ENCODE measurements at places on chromosomes 7 and 10. TPM values are rescaled to one million over a fixed set of nuclear protein-coding genes. Genes with fewer than 3 reads are reported as not detected.

GRCh38 chr10:86388119-86388704 lies 21.6 kb upstream of the GRID1 start:
- DNase-seq: no peak

- no peak for DNase-seq
These were observed 77.8 kb upstream of the TNRC18 start for GRCh38 chr7:5501465-5501864.

DNA sequence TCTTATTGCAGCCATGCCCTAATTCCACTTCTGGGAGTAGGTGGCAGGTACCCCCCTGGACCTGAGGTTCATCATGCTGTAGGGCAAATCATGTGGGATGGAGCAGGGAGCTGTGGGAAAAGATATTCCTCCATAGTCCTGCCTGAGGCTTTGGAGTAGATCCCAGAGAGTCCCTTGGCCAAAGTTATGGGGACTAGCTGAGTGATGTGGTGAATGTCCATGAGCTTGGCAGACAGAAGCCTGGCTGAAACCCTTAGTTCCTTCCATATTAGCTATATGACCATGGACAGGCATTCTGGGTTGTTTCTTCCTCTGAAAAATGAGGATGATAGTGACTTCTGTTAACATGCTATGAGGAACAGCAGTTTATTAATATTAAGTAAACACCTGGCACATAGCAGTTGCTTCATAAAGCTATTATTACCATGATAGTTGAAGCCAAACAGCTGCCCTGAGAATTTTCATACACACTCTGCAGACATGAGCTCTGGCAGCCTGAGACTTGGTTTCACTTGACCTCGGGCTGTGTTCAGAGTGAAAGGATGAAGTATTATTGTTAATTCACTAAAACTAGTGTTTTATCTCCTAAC lies 15.0 kb upstream of the IMPDH1 start:
- DNase-seq: no peak

Gene ACBD7
- 6.7 TPM for total RNA-seq

Gene CSTF2T
- 14.2 TPM for total RNA-seq

GRCh38 chr10:10796061-10796773 lies 221.5 kb upstream of the CELF2 start:
- DNase-seq: no peak

DNA sequence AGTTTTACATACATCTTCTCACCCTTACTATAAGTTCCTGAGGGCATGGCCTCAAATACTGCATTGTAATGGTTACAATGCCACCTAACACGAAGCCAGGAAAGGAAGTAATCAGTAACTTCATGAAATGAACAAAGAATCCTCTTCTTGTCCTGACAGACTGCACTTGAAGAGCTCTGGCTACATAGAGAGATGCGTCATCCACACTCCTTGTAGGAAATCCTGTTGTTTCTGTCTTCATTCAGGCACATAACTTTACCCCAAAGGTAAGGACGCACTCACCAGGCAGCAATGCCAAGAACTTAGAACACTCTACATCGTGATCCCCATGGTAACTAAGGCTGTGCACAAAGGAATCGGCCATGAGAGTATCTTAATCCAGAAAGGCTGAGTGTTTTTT lies 80.3 kb upstream of the ARID5B start:
- DNase-seq: no peak

DNA sequence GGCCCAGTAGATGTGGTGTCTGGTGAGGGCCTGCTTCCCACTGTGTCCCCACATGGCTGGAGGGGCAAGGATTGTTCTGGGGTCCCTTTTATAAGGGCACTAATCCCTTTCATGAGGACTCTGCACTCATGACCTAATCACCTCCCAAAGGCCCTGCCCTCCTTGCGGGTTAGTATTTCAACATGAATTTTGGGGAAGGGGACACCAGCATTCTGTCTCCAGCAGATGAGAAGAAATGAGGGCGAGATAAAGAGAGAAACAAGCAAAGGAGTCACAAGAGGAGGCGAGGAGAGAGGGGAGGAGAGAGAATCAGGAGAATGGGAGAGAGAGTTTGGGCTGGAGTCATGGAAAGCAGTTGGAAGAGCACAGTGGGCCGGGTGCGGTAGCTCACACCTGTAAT lies 83.7 kb downstream of the C10orf105 start:
- no peak for DNase-seq

Gene FGFR2
- total RNA-seq: 0.60 TPM

Gene FKBP9
- total RNA-seq: 154 TPM

Gene FGFBP3
- 0.12 TPM for total RNA-seq

DNA sequence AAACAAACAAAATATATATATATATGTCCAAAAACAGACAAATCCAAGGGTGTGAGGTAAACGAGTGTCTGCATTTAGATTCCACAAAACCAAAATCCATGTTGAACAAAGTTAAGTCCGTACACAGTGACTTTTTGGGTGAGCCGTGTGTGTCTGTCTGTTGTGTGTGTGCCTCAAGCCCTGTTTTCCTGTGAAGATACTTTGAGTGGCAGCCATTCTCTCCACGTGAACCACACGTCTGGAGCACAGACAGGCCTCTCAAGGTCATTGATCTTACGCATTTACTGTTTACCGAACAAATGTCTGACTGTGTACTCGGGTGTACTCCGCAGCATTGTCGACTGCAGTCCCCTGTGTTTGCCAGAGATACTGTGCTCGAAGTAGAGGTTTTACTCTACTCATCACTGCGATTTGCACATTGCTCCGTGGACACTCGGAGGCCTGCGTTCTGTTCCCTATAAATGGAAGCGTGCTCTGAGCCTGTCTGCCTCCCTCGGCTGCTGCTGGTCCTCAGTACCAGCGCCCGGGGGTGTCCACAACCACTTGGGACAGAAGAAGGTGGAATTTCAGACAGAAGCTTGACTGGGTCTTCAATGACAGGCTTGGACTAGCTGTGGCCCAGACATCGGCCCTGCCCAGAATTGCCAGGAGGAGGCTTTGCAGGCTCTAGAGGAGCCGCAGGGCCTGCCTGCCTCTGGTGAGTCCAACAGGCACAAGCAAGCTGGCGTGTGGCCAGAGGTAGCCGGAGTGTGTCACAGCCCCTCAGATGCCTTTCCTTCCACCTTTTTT lies 22.1 kb downstream of the CYP17A1 start:
- DNase-seq: peak; percentile 45

Gene BTBD16
- not detected for total RNA-seq

- no peak for DNase-seq
These were observed 167.1 kb downstream of the DIP2C start for GRCh38 chr10:522350-522749.

Gene PPP2R2D
- total RNA-seq: 24.8 TPM

DNA sequence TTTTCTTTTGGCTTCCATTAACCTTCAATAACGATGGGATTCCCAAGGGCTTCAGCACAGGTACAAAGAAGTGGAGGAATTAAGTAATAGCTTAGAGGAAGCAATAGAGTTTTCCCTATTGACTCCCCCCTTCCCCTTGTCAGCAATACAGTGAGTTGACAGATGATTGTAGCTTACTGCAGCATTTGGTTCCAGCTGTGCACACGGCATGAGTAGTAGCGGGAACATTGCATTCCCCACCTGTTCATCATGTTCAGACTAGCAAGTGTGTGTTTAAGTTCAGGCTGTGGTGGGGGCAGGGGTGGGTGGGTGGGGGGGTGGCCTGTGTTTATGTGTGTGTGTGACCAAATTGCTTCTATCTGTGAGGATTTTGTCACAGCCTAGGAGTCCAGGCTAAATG lies 4.6 kb upstream of the ADRA2A start:
- DNase-seq: no peak

DNA sequence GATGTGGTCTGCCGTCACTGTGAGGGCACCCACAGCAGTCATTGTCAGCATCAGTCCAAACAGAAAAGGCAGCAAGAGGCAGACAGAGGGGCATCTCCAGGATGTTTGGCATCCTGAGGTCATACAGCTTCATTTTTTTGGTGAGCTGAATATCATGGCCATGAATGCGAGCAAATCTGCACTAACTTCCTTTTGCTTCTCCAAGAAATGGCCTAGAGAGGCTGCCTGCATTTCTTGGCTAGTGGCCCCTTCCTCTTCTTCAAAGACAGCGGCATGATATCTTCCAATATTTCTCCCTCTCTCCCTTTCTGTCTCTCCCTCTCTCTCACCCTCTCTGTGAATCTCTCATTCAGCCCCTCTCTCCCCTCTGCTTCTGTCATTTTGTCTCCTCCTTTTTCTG lies 24.8 kb downstream of the FKBP6 start:
- DNase-seq: no peak

DNA sequence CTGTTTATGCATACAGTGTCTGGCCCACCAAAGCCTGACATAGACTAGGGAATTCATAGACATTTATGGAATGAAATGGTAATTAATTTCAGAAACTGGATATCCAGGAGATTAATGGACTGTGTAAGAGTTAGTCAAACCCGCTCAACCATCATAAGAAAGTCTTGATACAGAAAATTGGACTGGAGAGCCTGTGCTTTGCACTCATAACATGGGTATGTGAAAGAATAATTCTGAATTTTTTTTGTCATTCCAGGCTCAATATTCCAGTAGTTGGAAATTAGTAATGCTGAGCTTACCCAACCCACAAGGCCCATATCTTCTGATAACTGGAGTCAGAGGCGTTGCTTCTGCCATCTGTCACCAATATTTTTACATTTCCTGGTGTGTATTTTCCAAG lies 799.7 kb upstream of the IGFBP3 start:
- DNase-seq: no peak

- peak; percentile 88 for DNase-seq
These were observed 1.1 kb upstream of the ITGB8 start for GRCh38 chr7:20329389-20330238.

- no peak for DNase-seq
These were observed at the start of gene CALML3 for GRCh38 chr10:5524641-5525560. Gene CALML3, plus strand, starts transcription at chr10:5524961. Its CDS starts 125 bp downstream, at chr10:5525086.

- no peak for DNase-seq
These were observed 511.4 kb upstream of the GALNT17 start for GRCh38 chr7:70620333-70621055.

DNA sequence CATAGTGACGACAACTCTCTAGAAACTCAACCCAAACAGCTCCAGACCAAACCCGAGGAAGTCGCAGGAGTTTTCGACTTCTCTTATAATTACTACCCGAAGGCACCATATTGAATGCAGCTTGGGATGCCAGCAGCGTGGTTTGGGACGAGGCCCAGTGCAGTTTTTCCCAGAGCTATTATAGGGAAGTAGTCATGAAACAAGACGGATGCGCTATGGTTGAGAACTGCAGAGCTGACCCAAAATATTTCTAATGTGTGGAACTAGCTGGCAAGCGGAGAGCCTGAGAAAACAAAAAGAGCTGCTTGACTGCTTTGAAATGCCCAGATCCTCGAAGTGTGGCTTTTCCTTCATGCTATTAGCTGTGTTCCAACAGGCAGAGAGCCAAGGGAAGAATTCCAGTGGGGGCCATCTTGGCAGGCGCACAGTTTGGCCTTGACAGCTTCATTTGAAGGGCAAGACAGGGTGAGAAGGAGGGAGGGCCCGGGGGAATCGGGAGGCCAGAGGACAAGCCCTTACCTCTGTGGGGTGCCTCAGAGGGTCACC lies 122.7 kb downstream of the CUL2 start:
- peak; percentile 84 for DNase-seq

- peak; percentile 21 for DNase-seq
These were observed 18.9 kb downstream of the NCAPG2 start for GRCh38 chr7:158685693-158686092.
